Urinary bladder (tissue), 4 donors: ENCODE measurements at places on chromosomes 1 and 21.

GRCh38 chr1:198601936-198602889, 36.6 kb upstream of the PTPRC start:
- DNase-seq, result no peak

- DNase-seq, result no peak
Measured at GRCh38 chr1:59199719-59200376, 97.0 kb upstream of the FGGY start.

GRCh38 chr1:96968541-96968940, 247.0 kb downstream of the PTBP2 start:
- DNase-seq, result no peak

GRCh38 chr1:55720261-55720660, 505.1 kb upstream of the USP24 start:
- no peak for DNase-seq

DNA sequence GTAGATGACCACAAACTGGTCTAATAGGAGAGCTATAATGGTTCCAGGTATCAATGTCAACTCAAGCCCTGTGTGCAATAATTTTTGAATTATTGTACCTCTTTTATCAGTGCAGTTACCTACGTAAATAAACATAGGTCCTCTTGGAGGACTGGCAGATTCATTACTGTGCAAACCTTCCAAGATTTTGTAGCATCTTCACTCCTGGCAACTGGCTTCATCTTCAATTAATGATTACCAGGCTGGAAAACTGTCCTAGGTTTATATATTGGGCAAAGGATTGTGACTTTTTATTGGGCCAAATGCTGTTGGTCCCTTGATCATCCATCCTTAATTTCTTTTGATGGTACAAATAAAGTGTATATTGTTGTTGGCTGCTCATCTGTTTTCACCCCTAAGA, 35.6 kb downstream of the C4BPA start:
- DNase-seq, result no peak

GRCh38 chr1:167561753-167562152, 8.2 kb upstream of the CREG1 start:
- DNase-seq, result no peak

- no peak for DNase-seq
Measured at GRCh38 chr1:3803905-3804626, 7.8 kb upstream of the LRRC47 start.

GRCh38 chr1:245942856-245943255, 564.2 kb downstream of the SMYD3 start:
- no peak for DNase-seq

DNA sequence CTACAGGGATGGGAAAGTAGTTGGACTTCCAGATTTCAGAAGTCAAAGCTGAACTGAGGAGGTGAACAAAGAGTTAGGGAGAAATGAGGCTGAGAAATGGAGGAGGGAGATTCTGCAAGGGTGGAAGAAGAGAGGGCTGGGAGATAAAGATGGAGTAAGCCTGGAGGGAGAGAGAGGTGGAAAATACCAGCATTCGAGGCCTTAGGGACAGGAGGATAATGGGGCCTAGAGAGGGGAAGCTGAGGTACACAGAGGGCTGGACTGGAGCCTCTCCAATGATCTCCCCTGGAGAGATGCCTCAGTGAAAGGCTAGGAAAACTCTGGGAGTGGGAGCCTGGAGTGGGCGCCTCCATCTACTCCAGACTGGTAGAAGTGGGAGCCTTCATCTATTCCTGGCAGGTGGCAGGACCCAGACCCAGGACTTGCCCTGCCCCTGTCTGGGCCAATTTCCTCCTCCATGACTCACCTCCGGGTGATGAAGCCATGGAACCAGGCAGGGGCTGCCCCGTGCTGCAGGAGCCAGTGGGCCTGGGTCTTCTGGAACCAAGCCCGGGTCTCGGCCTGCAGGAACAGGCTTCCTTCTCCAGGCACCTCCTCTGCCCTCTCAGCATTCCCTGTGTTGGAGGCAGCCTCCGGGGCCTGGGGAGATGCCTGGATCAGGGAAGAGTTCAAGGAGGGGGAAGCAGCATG, 1.9 kb downstream of the SH2D2A start:
- DNase-seq, result no peak

GRCh38 chr1:205353612-205354011, 3.1 kb downstream of the KLHDC8A start:
- DNase-seq, result no peak

DNA sequence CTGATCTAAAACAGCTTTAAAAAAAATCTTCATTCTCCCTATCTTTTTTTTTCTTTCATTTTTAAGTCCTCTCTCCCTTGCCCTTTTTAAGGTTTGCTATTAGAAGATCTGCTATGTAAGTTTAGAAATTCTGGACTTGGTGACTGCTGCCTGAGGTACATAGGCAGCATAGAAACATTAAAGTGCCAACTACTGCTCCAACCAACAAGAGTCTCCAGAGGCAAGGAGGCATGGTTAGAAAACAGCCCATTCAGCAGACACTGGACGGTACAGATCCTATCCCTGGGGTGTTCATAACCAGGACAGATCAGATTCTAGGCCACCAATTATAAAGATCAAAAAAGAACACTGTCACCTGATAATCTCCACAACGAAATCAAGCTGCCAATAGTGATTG, 36.6 kb downstream of the GPR3 start:
- no peak for DNase-seq

- no peak for DNase-seq
Measured at GRCh38 chr1:11592752-11593151, 61.5 kb downstream of the FBXO2 start.

GRCh38 chr21:22728091-22728490, 1729.9 kb downstream of the NCAM2 start:
- no peak for DNase-seq

DNA sequence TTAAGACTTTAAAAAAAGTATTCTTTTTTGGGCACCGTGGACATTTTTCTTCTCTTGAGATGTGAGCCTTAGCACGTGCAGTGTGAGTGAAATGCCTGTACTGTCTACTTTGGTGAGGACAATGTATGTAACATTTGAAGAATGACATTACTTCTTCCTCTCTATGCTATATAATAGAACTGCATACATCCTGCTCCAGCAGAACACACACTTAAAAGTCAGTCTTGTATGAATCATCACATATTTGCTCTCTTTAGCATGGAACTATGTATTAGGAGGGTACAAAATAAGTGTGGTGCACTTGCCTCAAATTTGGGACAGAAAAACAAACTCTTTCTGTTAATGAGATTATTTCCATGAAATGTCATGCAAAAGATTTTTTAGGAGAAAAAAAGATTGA, 358.4 kb upstream of the SGIP1 start:
- no peak for DNase-seq

DNA sequence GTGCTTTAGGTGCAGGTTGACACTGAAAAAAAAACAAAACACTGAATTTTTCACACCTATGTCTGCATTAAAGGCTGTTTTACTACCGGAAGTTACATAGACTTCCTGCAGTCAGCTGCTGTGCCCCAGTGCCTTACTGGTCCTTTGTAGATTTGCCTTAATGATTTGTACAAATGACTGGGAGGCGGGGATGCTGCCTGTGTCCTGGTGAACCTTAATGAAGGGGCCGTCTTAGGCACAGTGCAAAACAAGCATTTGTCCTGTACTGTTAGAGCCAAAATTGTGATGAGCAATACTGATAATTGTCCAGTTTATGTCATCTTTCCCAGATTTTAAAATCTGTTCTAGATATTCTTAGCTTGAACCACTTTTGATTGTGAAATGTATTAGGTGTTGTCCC, 90.9 kb upstream of the PGD start:
- no peak for DNase-seq

- no peak for DNase-seq
Measured at GRCh38 chr1:8419861-8420260, 101.9 kb downstream of the SLC45A1 start.

DNA sequence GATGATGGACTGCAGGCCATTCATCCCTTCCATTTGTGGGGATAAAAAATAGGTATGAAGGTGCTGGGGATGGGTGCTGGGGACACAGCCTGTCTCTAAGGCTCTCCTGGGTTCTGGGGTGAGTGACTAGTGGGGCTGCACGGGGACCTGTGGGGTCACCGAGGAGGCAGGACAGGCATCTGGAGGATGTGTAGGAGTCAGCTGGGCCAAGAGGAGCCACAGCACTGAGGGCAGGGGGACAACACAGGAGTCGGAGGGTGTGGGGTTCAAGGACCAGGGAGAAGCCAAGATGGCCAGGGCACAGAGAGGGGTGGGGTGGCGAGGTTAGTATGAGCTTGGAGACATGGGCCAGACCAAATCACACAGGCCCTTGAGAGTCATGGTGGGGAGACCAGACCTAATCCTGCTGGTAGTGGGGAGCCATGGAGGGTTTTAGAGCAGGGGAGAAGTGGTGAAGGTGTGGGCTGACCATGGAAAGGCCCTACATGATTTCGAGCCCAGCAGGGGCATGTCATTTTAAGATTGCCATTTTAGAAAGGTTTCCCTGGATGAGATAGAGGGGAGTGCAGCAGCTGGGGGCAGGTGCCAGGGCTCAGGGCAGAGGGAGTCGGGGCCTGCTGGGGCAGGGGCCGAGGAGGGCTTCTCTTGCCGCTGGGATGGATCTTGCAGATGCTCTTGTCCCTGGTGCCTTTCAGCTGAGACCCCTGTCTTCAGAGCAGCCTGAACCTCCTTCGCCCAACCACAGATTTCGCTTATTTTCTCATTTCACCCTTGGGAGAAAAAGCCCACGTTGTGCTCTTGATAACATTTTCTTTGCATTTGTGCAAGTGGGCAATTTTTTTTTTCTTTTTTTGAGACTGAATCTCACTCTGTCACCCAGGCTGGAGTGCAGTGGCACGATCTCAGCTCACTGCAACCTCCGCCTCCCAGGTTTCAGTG, 22.7 kb downstream of the SERINC2 start:
- no peak for DNase-seq

DNA sequence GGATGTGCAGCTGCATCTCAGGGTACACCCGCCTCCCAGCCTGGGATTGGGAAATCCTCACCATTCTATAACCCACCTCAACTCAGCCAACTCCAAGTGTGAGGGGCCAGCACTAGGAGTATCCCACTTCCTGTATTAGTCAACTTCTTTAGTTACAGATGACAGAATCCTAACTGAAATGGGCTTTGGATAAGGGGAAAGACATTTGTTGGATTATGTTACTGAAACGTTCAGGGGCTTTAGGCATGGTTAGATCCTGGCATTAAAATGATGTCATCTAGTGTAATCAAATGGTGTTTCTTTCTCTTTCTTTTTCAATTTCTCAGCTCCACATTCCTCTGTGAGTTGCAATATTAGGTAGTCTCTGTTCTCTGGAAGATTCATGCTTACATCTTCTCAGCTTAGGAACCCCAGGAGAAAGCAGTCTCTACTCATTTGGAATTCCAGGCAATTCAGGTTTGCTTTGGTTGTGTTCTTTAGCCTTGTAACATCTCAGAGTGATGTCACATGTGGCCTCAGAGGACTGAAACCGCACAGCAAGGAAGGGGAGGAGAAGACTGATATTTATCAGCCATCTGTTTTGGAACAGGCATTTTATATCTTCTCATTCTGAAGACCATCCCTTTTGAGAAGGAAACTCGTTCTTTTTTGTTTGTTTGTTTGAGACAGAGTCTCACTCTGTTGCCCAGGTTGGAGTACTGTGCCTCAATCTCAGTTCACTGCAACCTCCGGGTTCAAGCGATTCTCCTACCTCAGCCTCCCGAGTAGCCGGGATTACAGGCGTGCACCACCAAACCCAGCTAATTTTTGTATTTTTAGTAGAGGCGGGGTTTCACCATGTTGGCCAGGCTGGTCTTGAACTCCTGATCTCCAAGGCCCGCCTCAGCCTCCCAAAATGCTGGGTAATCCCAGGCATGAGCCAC, 18.9 kb upstream of the TMEM54 start:
- no peak for DNase-seq

DNA sequence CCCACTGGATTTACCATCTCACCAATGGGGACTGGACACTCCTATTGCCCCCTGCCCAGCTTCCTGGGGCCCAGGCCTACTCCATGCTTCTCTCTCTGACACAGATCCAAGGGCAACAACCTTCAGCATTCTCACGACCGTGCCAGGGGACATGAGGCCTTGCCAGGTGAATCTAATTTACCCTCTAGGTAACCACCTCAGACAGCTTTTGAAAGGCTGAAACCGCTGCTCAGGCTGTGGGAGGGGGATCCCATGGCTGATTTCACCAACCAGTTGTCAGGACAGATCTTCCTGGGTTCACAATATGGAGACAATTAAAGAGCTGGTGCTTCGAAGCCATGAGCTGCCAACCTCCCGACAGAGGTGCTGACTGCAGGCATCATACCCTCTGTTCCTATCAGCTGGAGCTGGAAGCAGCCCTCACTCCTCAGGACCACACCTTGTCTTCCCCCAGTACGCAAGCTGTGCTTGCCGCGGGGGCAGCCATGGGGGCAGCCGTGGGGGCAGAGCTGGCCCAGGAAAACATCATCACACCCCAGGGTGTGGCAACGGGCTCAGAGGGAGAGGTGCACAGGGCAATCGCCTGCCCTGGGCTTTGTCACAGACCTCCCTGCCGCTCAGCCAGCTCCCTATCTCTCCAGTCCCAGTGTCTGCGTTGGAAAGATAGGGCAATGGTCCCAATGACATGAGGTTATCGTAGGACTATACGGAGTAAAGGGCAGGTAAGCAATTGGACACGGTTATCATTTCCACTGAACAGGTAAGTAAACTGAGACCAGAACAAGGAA, 120.2 kb downstream of the DMRTB1 start:
- DNase-seq, result no peak

GRCh38 chr1:59769736-59770095, 45.0 kb upstream of the HOOK1 start:
- no peak for DNase-seq

DNA sequence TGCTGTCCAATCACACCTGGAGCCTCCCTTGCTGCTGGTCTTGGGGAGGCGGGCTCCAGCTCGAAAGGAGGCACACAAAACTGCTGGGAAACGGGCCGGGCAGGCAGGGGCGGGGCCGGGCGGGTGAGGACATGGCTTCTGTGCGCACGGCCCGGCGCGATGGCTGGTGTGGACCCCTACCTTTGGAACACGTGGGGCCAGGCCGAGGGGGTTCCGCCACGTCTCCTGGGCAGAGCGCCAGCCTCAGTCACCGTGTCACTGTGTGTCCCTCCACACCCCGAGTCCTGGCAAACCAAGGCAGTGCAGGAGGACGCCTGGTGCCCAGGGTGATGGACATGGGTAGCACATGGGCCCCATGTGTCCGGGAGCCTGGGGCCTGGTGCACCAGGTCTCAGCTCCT, 42.0 kb upstream of the ADARB1 start:
- DNase-seq, result no peak

GRCh38 chr1:32159189-32159588, 20.3 kb upstream of the TXLNA start:
- DNase-seq, result no peak
